ENCODE measurements at places on chromosomes 1 and 21. TPM values are rescaled to one million over a fixed set of nuclear protein-coding genes. Genes with fewer than 3 reads are reported as not detected.

Gene MXRA8
- total RNA-seq = 1.6 TPM

DNA sequence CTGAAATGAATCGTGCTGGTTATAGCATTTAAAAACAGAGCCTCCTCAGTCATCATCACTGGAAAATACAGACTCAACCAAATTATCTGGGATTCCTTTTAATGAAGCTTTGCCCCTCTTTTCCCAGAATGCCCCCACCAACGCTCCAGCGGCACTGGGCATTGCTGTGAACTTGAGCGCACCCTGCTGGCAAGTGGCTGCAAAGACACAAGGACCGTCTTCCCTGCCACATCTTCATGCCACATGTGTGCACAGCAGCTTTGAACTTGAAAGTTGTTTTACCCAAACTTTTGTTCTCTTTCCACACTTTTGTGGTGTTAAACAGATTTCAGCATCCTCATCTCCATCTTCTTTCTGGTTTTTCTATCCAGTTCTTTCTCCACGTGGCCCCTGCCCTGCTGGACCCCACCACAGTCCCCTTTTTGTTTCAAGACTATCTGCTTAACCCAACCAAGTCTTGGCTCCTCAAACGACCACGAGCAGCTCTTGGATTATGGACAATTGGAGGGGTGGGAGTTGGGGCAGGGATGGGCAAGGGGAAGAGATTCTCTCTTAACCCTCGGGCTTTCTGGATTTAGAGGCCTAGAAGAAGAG lies 12.8 kb upstream of the LMX1A start:
- DNase-seq = peak; percentile 37

DNA sequence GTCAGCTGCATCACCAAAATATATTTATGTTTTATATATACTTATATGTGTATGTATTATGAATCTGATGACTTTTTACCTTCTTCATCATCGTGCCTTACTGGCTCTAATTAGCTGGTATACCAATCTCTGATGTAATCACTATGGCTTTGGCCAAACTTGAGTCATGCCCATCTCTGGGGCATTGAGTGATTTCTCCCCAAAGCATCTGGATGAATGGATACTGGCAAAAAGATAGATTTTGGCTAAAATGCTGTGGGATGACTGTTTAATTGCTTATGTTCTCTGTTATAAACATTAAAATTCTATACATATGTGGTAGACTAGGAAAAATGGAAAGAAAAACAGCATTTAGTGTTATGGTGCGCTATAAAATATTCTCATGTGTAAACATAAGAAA lies 19.6 kb downstream of the CDKN2C start:
- no peak for DNase-seq

- no peak for DNase-seq
These were observed 37.1 kb upstream of the EXO1 start for GRCh38 chr1:241810769-241811405.

- no peak for DNase-seq
These were observed 76.0 kb upstream of the DPYD start for GRCh38 chr1:97996880-97997279.

DNA sequence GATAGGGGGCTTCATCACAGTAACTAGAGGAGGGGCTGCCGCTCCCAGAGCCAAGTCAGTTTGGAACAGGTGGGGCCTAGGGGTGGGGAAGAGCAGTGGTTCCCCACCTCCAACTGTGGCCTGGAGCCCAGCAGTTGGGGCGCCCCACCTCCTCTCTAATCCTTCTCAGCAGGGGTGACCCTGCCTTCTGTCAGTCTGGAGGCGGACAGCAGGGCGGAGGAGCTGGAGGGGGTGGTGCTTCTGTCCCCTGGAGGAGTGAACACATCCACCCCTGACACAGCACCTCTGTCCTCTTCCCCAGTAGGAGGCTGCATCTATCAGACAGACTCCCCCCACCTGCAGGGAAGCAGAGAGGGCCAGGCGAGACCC lies 73.8 kb downstream of the MRPL37 start:
- DNase-seq = no peak

Gene ARHGEF16
- 0.11 TPM for total RNA-seq

- DNase-seq = no peak
These were observed 1.8 kb downstream of the AURKAIP1 start for GRCh38 chr1:1373051-1373814.

Gene NCF2
- 3.1 TPM for total RNA-seq

Gene SLAMF1
- total RNA-seq = 39.8 TPM

DNA sequence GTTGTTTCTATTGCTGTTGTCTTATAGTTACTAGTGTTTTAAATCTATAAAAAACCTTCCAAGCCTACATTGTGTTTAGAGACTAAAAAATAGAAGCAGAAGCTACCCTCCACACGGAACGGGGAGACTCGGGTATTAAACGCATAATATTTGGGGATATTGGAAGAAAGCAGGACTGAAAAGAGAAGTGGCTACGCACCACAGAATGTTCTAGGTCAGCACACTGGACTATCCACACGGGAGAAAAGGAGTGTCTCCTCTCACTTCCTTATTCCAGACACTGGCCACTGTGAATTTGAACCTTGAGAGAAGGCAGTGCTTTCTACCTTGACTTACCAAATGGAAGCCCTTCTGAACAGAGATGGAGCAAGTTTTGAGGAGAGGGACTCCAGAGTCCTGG lies 1.0 kb upstream of the OR10J4 start:
- no peak for DNase-seq

GRCh38 chr1:26388791-26389445 lies 16.4 kb upstream of the ZNF683 start:
- no peak for DNase-seq

- DNase-seq = no peak
These were observed 356.1 kb downstream of the LMO4 start for GRCh38 chr1:87684713-87685205.

DNA sequence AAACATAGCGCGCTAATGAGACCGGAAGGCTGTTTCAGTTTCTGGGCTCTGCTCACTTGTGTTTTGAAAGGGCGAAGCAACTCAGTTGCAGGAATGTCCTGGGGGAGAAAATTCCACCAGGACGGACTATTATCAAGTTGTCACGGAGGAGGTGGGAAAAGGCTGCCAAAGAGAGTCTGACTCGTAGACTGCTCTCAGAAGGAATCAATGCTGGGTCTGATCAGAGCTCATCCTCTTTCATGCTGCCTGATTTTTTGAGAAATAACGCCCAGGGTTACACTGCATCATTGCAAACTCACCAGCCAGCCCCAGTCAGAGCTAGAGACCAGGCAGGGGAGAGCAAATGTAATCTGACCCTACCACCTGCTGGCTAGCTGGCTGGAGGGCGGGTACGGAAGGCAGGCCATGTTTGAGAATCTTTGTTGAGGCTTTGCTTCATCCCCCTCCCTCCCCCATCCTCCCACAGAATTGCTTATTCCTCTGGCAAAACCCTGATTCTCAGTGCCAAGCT lies 36.4 kb upstream of the BCL9 start:
- DNase-seq = no peak

Gene INKA2
- total RNA-seq = 0.27 TPM

Gene MIXL1
- not detected for total RNA-seq

DNA sequence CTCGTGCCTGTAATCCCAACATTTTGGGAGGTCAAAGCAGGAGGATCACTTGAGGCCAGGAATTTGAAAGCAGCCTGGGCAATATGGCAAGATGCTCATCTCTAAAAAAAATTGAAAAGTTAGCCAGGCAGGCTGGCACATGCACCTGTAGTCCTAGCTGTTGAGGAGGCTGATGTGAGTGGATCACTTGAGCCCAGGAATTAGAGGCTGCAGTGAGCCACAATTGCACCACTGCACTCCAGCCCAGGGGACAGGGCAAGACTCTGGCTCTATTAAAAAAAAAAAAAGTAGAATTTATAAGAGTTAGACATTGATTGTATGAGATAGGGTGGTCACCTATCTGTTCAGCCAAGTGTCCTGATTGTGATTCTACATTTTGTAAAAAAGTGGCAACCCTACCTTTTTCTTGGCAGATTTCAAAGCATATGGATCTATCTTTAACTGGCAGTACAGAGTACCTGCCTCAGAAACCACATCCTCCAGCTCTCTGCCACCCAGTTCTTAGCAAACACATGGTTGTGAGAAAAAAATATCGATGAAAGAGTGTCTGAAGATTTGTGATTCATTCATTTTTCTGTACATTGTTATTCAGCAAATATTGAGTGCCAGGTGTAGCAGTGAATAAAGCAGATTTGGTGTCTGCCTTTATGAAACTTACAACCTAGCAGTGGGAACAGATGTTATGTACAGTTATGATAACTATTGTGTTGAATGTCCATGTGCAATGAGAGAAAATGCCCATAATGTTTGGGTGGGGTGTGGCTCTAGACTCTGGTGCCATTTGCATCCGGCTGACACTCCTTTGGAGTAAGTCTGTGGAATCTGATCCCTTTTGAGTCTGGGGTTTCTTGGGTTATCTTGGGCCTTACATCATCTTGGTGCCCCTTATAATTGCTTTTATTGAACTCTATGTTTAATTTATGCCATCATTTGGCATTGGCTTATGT lies 82.5 kb downstream of the ST3GAL3 start:
- DNase-seq = peak; percentile 51

DNA sequence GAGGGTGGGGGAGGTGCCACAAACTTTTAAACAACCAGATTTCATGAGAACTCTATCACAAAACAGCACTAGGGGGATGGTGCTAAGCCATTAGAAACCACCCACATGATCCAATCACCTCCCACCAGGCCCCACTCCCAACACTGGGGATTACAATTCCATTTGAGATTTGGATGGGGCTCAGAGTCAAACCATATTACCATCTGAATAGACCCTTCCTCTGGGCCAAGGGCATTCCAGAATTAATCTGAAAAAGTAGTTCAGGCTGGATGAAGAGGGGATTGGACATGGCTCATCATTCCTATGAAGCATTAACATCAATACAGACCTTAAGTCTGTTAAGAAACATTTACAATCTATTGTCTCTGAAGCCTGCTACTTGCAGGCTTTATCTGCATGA lies 149.9 kb upstream of the DNAH14 start:
- no peak for DNase-seq

GRCh38 chr1:216555653-216556052 lies 132.4 kb upstream of the USH2A start:
- no peak for DNase-seq

Gene FAAH
- total RNA-seq = 11.7 TPM

- DNase-seq = no peak
These were observed 44.9 kb downstream of the ARHGEF11 start for GRCh38 chr1:157000686-157001085.

DNA sequence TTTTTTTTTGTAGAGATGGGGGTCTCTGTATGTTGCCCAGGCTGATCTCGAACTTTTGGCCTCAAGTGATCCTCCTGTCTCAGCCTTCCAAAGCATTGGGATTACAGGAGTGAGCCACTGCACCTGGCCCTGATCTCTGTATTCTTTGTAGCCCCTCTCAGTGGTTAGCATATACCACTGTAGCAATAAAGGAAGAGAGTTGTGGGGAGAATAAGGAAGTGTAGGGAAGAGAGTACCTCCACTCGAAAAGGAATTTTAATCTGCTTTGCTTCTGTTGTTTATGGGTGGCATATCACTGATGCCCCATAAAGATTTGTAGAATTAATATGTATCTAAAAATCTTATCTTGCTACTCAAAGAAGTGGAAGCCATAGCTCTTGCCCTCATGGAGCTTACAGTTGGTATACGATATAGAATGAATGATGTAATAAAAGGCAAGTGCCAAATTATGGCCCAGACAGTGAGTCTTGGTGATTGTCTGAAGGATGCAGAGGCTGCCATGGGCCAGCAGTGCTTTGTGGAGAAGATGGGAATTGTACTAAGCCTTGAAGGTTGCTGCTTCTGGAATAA lies 96.0 kb downstream of the CLIC6 start:
- DNase-seq = no peak

- DNase-seq = no peak
These were observed 119.0 kb downstream of the HIVEP3 start for GRCh38 chr1:41799723-41800122.

DNA sequence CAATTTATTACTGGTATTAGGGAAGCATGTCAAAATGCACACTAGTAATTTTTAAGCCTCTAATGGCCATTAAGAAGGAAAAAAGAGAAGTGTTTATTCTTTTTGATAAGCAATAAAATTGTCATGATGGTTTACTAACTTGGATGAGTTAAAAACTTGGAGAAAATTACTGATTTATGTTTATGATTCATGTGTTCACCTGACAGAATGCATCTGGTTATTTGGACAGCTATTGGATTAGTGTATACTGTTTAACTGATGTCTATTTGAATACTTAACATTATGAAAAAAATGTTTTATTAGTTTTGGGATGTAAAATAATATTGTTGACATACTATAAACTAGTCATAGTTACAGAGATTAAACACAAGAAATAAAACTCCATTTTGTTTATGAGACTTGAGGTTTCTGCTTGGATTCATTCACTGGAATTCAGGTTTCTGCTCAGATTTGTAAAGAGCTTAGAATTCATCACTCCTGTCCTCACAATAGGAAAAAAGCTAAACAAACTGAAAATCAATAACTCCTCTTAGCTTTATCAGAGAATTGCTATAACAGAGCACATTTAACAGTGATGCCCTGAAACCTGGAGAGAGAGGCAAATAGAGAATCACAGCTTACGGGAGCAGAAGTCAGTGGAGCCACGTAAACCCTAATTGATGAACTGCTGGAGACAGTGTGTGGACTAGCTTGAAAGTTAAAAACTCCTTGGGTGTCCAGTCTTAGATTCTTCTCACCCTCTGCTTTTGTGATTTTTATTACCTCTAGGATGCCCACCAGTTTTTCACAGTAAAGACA lies 56.7 kb downstream of the RALGPS2 start:
- DNase-seq = no peak

- no peak for DNase-seq
These were observed 4.1 kb upstream of the TRAF3IP3 start for GRCh38 chr1:209751627-209752231.

Gene USP1
- total RNA-seq = 28.3 TPM
